ENCODE measurements at places on chromosomes 7 and 10. TPM values are rescaled to one million over a fixed set of nuclear protein-coding genes. Genes with fewer than 3 reads are reported as not detected.

GRCh38 chr10:63671317-63671937 is 150.2 kb downstream of the REEP3 start:
- no peaks in the 10 kb centered on the region for H3K4me1 ChIP-seq
- H3K4me3 ChIP-seq: no peak overlapping the region
- H3K27me3 ChIP-seq: peaks cover 12% of the 10 kb centered on the region
- DNase-seq: no peak

DNA sequence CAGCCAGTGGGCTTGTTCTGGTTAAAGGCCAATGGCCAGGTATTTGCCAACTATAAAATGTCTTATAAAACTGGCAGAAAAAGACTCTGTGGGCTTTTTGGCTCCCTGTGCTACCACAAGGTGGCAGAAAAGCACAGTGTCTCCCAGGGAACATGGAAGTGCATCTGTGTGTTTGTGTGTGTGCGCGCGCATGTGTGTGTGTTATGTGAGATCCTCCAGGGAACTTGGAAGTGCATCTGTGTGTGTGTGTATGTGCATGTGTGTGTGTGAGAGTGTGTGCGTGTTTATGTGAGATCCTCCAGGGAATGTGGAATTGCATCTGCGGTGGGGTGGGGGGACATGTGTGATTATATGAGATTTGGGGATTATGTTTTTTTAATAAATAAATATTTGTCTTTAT is 30.2 kb upstream of the ABI1 start:
- H3K4me3 ChIP-seq: no peak overlapping the region
- no peaks in the 10 kb centered on the region for H3K36me3 ChIP-seq
- peaks cover 2% of the 10 kb centered on the region for H3K4me1 ChIP-seq
- H3K27me3 ChIP-seq: peaks cover 8% of the 10 kb centered on the region
- DNase-seq: peak; percentile 86

NUB1 gene
- 40.4 TPM for total RNA-seq

GRCh38 chr10:116237970-116238369 is 35.0 kb downstream of the GFRA1 start:
- no peak overlapping the region for H3K27ac ChIP-seq
- H3K36me3 ChIP-seq: no peaks in the 10 kb centered on the region
- no peak overlapping the region for H3K4me3 ChIP-seq
- no peak for DNase-seq
- H3K27me3 ChIP-seq: no peaks in the 10 kb centered on the region

- no peak overlapping the region for H3K4me3 ChIP-seq
- no peaks in the 10 kb centered on the region for H3K36me3 ChIP-seq
- H3K27me3 ChIP-seq: peaks cover 3% of the 10 kb centered on the region
- no peaks in the 10 kb centered on the region for H3K4me1 ChIP-seq
These were observed 29.0 kb downstream of the DENND2A start for GRCh38 chr7:140611641-140612040.

PLAU gene
- total RNA-seq: 0.57 TPM

- no peaks in the 10 kb centered on the region for H3K4me1 ChIP-seq
- DNase-seq: no peak
- H3K27me3 ChIP-seq: no peaks in the 10 kb centered on the region
These were observed 650.5 kb upstream of the SORCS1 start for GRCh38 chr10:107814865-107815487.

Data from activated CD4-positive, alpha-beta T cell treated with anti-CD3 and anti-CD28 coated beads, Interleukin-2, amount 10 ng/mL, durations not matched to agents 24 days and 14 days (primary cell).